ENCODE measurements at places on chromosomes 1 and 21. TPM values are rescaled to one million over a fixed set of nuclear protein-coding genes. Genes with fewer than 3 reads are reported as not detected.

The ALG6 gene
- total RNA-seq, result 19.9 TPM

DNA sequence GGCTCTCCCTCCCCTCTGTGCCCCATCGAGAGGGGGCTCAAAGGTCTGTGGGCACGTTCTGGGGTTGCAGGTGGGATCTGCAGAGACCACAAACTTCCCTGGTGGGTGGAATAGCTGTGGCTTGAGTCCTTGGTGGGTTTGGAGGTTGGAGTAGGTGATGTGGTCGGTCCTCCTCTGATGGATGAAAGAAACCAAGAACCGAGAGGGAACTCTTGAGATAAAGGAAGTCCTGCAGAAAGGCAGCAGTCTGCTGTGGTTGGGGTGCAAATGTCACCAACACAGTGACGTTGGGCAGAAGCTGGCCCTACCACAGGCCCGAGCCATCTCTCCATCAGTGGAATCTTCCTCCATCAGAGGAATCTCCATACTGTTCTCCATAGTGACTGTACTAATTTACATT lies 171.8 kb downstream of the FCRL5 start:
- no peak for DNase-seq

- peak; percentile 30 for DNase-seq
Observed at GRCh38 chr21:40118527-40118926, 251.3 kb downstream of the PCP4 start.

The RBM8A gene
- total RNA-seq, result 596 TPM

GRCh38 chr1:88399690-88400089 lies 284.4 kb upstream of the PKN2 start:
- no peak for DNase-seq

The HPDL gene
- total RNA-seq, result not detected

GRCh38 chr1:11746092-11746491 lies 10.2 kb downstream of the AGTRAP start:
- no peak for DNase-seq

DNA sequence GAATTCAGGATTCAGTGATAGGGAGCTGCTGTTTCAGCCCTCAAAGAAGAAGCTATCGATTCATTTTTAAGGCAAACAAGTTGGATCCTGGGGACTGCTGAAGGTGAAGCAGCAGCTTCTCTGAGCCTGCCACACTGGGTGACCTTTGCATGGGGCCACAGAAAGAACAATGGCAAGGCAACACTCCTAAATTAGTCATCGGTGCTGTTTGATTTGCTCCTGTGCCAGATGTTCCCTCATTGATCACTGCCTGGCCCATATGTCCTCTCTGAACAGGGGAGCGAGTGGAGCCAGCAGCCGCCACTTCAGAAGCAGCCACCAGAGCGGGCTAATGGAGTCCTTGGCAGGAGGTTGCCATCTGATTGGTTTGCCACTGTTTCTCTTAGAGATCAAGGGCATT lies 391.5 kb downstream of the NTNG1 start:
- DNase-seq, result no peak

The LIPI gene
- total RNA-seq, result not detected

- DNase-seq, result no peak
Observed at GRCh38 chr1:157870490-157870889, 28.9 kb upstream of the CD5L start.

The ANGPTL1 gene
- not detected for total RNA-seq

The MPL gene
- 0.06 TPM for total RNA-seq

The LRRC39 gene
- total RNA-seq, result 0.42 TPM

DNA sequence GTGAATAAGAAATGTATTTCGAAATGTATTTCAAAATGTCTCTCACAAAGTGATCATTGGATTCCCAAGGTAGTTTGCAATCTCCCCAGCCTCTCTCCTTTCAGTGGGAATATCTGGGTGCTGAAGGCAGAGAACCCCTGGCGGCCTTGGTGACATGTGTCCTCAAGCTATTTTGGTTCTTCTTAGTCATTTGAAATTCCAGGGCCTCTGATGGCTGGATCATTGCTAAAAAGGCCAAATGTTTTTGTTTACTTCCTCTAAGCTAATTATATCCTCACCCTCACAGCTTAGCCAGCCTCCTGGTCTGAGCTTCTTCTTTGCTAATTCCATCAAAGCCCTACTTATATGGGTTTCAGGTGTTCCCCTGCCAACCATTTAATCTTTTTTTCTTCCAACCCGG lies 71.2 kb downstream of the LRRC40 start:
- no peak for DNase-seq

DNA sequence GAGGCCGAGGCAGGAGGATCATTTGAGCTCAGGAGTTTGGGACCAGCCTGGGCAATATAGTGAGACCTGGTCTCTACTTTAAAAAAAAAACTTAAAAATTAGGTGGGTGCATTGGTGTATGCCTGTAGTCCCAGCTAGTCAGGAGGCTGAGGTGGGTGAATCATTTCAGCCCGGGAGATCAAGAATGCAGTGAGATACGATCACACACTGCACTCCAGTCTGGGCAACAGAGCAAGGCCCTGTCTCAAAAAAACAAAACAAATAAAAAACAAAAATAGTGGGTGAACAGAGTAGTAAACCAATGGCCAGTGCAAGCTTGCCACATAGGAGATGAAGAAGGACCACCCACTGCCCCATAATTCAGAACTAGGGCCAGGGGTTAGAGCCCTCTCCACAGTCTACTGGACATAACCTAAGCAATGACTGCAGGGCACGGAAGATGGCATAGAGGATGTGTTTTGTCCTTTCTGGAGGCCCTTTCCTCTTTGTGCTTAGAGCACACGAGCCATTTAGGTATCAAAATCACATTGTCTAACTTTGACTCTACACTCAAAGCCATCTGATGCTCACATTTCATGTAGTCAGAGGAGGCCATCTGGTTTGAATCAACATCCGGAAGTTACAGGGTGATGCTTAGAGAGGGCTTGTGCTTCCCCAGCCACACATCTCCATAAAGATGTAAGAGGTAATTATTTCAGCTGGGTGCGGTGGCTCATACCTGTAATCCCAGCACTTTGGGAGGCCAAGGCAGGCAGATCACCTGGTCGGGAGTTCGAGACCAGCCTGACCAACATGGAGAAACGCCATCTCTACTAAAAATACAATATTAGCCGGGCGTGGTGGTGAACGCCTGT lies 12.6 kb downstream of the CD2 start:
- no peak for DNase-seq

The KIF17 gene
- total RNA-seq, result 0.06 TPM

- DNase-seq, result no peak
Observed at GRCh38 chr21:27803571-27803970, 836.7 kb upstream of the ADAMTS5 start.

Measured in Daoy (cell line).